ENCODE measurements at places on chromosomes 5 and 9.

GRCh38 chr9:14985419-14985818 lies 75.2 kb upstream of the FREM1 start:
- no peak for DNase-seq

- no peak for DNase-seq
Observed at GRCh38 chr5:123881759-123882244, 369.8 kb downstream of the CSNK1G3 start.

- no peak for DNase-seq
Observed at GRCh38 chr5:74391410-74391809, 249.1 kb downstream of the ENC1 start.

DNA sequence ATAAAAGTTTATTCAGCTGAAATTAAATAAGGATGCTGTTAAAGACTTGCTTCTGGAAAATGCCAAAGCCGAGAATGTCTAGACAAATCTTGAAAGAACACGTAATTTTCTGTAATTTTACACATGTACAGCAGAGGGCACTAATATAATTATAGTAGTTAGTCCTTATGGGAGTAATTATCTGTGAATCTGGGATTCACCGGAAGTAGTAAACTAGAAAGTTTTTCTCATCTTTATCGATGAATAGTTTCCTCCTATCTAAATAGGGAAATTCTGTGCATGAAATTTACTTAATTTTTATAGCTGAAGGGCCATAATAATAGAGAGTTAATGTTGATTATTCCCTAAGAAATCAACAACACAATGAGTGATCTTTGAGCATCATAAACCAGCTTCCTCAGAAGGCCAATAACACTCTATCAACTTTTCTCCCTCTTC lies 18.4 kb upstream of the CNTLN start:
- DNase-seq: no peak

DNA sequence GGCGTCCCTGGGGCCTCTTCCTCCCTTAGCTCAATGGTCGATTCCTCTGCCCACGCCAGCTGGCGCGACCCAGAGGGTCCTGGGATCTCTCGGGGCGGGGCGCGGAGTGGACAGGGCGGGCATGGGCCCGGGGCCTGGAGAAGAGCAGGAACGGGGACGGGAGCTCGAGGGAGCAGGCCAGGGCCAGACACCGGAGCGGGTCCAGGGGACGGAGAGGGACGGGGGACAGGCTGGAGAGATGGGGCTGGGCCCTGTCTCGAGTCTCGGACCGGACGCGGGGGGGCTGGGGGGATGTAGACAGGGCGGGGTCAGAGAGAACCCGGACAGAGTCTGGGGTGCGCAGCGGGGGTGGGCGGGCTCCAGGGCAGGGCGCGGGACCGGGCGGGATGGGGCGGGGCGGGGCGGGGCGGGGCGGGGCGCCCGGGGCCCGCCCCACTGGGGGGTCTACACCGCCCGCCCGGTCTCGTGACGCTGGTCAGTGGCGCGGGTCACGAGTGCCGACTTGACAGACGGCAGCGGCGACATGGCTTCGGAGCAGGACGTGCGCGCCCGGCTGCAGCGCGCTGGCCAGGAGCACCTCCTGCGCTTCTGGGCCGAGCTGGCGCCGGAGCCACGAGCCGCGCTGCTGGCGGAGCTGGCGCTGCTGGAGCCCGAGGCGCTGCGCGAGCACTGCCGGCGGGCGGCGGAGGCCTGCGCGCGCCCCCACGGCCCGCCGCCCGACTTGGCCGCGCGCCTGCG lies at the start of gene UAP1L1:
UAP1L1 (plus strand) TSS at position 508 of the 738 bp plus-strand sequence; CDS start at position 524, 16 bp downstream.
- no peak for DNase-seq

DNA sequence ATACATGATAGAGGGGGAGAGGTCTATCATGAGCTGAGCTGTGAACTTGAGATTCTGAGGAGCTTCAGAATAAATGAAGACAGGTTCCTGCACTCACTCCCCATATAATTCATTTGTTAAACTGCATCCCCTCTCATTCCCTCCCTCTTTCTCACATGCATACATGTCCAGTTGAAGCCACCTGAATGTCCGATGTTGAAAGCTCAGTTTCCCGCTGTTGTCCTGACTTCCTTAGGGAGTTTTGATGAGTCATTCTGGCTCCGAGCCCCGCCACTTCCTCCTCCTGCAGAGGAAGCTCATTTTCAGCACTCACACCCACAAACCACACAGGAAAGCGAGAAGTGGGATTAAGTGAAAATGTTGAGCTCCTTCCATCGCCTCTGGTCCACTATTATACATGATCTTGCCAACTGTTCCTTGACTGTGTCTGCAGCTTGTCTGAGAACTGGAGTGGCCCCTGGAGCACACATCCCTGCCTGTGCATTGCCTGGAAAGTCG lies 121.2 kb downstream of the CEMIP2 start:
- DNase-seq: no peak

GRCh38 chr9:72038408-72038807 lies 22.0 kb downstream of the C9orf57 start:
- no peak for DNase-seq

- no peak for DNase-seq
Observed at GRCh38 chr9:89863141-89863540, 258.3 kb downstream of the GADD45G start.

DNA sequence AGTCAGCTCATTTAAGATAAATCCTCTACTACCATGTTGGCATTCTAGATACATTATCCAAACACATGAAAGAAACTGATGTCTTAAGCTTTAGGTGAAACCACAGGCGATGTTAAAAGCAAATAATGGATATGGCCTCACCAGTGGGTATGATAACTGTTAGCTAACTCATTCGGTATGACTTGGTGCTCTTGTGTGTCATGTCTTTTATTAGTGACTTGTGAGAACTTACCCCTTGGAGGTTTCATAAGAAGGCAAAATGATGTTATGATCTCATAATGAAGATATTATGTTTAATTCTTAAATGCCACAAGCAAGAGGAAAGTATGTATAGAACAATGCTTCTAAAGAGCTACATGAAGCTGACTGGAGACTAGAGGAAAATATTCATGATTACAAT lies 1227.0 kb downstream of the EFNA5 start:
- no peak for DNase-seq

DNA sequence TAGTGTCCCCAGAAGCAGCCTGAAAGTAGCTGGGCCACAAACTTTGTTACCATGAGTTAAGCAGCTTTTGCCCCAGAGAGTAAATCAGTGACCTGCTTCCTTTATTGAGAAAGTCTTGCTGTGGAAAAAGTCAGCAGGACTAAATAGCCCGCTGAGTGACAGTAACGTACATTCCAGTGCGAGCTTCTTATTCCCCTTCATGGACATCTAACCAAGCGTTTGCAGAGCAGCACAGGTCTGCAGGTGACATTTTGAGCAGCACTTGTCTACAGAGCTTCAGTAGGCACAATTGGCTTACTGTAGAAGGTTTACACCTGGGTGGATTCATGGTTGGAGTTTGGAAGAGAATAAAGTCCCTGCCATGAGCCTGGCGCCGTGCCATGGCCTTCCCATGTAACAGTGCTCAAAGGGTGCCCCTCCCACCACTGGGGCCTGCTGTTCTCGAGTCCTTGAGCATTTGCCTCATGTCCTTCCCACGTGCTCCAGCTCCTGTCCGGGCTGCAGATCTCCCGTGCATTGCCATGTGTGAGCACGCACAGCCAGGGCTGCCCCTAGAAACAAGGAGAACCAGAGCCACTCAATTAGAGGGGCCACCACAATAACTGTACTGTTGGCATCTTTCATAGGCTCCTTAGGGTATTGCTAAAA lies 41.3 kb upstream of the GRHPR start:
- DNase-seq: no peak

DNA sequence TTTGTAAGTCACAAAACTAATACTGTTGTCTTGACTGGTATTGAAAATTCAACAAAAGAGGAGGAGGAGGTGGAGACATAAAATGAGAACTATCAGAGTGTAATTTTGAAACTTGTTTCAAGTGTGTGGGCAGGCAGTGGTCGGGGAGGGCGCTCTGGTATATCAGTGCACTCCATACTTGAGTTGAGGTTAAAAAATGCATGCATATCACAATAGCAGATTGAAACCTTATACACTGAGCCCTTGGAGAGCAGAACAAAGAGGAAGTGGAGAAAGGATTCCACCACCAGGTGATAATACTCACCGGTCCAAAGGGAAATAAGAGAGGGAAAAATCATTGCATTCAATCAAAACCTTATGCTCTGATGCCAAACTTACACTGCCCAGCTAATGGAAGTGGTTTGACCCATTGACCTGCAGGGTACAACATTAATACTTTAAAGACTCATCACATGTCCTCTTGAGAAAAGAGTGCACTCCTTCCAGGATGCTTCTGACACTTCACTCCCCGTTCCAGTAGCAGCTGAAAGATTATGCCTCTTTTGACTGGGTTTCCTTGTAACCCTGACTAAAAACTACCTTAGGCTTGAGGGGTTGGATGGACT lies 79.5 kb upstream of the FAM169A start:
- no peak for DNase-seq

DNA sequence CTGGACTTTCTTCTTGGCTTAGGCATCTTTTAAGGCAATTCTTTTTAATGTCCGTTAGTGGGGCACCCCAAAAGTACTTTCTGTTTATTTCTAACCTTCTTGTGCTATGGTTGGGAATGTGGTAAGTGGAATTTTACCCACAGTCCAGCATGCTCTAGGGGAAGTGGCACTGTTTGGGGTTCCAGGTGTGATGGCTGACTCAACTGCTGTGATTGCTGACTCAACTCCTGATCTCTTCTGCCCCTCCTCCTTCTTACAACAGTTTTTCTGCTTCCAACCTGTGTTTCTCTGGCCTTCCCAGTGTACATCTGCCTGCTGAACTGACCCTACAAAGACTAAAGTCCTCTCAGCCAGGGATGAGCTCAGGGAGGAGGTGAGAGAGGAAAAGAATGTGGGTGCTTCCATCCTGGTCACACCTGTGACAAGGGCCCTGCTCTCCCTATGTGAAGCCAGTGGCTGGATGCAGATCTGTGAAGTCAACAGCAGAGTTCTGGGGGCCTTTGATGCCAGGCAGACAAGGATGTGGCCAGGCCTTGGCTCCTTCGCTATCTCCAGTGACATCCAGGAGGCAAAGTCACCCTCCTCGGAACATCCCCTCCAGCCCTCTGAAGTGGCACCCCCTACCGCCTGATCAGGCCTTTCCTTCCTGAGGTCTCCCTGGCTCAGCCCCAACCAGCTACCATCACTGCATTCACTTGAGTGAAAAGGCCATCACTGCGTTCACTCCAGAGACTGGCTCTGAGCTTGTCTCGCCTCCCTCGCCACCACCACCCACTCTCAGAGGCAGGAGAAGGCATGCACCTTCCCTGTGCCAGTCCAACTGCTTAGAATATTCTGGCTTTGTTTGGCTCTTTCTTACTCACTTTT lies 72.2 kb downstream of the C5orf15 start:
- no peak for DNase-seq

- no peak for DNase-seq
Observed at GRCh38 chr5:96083361-96083881, 121.8 kb upstream of the ELL2 start.

DNA sequence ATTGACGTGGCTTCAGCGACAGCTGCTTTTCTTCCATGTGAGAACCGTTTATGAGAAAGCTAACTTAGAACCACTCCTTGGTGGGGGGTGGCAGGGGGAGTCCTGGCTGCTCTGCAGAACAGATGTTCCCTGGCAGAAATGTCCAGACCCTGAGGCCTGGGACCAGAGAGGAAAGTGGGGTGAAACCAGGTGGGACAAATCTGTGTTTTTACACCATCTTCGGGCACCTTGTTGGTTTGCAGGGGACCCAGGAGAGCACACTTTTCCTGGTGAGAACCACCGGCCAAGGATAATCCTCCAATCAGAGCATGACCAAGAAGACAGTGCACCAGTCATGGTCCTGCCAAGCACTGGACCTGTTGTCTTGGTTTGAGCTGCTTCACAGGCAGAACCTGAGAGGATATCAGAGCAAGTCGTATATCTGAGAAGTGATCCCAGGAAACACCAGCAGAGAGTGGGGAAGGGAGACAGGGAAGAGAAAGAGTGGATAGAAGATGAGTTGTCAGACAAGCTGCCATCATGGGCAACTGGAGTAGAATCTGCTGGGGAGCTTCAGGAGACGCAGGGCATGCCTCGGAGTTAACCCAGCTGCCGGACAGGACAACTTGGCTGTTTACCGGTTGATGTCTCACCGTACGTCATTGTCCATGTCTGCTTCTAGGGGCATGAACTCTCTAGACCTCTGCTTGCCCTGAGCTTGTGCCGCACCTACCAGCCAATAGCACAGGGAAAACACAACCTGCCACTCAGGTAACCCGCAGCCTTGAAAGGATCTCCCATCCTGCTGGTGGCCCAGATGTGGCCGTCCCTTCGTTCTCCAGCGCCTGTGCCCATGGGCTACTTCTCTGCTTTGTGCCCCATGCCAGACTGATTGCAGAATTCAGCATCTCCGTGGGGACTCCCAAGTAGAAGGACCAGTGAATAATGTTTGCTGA lies 178.4 kb upstream of the MVB12B start:
- DNase-seq: no peak

DNA sequence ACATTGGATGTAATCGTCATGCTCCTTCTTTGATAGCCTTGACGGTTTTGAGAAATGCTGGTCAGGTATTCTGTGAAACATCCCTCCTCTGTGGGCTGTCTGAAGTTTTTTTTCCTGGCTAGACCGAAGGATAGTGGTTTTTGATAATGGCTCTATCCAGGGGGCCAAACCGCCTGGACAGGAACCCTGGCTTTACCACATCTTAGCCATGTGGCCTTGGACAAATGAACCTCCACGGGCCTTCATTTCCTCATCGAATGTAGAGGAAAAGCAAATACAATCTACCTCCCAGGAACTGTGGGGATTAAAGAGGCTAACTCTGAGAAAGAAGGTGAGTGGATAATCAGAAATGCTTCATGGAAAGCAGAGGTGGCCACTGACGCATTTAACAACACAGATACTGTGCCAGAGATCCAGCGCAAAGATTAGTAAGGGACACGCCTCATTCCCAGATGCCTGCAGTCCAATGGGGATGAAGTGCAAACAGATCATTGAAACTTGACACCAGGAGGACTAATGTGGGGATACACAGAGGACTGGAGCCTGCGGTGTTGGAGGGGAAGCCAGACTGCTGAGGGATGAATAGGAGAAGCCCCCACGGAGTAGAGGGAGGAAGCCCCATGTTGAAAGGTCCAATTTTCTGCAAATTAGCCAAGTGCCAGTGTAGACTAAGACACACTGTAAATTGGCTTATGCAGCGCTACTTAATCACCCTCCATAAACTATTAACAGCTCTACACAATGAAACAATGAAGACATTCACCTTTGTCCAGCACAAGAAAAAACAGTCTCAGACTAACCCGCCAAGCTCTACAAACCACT lies 41.6 kb downstream of the MYO10 start:
- no peak for DNase-seq

DNA sequence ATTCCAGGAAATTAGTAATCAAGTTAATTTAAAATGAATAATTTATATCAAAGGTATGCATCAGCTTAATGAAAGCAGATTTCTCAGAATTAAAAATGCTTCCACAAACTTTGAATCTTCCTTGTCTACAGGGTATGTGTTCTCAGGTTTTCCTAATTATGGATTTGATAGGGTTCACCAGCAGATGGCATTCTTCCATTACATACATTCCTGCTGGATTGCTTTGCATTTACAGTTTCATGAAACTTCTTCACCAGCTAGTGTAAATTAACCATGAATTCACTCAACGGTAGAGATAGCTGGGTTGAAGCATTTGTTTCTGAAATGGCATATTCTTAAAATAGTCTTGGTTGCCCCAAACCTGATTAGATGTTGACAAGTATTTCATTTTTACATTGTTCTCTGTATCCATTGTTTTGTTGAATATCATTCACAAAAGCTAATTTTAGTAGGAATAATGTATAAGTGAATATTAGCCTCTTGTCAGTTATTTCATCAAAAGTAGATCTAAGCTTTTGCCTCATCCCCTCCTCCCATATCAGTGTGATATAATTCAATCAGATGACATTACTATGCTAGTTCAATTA lies 68.7 kb upstream of the WDR41 start:
- no peak for DNase-seq

- DNase-seq: no peak
Observed at GRCh38 chr5:51960617-51961121, 577.4 kb downstream of the ISL1 start.
